ENCODE measurements at places on chromosomes 4 and X.

- DNase-seq = no peak
Observed at GRCh38 chrX:39528161-39528916, 569.4 kb downstream of the BCOR start.

GRCh38 chrX:154654372-154654771 lies 993 bp upstream of the CTAG2 start:
- DNase-seq = no peak

DNA sequence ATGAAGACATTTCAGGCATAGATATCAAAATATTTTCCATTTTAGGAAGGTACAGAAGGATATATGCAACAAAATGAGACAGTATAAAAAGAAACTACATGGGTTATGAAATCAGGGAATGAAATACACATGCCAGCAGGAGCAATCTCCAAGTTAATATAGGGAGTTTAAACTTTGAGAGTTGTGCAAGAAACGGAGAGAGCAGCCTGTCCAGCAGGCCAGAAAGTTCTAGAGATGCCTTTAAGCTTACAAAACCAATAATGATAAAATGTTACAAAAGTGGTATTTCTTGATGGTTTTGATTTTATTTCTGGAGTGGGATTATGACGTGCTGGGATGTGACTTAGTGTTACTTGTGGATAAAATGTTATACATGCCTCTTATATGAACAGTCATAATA lies 2047.9 kb downstream of the ARAP2 start:
- no peak for DNase-seq

GRCh38 chr4:87193958-87194675 lies 26.3 kb downstream of the KLHL8 start:
- no peak for DNase-seq

DNA sequence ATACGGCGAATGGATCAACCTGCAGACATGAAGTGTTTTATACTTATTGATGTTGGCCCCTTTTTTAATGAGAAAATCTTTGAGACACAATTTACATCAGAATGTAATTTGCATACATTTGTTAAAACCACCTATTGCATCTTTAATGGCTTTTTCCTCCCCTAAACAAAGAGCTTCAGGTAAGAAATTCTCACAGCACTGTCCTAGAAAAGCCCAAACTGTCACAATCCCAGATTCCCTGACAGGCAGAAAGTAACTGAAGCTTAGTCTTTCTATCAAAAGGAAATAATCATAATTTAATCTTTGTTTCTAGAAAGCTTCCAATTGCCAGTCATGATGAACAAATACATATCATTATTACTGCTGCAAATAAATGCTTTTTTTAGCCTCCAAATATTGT lies 407.9 kb downstream of the TMA16 start:
- no peak for DNase-seq

GRCh38 chr4:182394181-182394580 lies 151.0 kb downstream of the TENM3 start:
- no peak for DNase-seq

DNA sequence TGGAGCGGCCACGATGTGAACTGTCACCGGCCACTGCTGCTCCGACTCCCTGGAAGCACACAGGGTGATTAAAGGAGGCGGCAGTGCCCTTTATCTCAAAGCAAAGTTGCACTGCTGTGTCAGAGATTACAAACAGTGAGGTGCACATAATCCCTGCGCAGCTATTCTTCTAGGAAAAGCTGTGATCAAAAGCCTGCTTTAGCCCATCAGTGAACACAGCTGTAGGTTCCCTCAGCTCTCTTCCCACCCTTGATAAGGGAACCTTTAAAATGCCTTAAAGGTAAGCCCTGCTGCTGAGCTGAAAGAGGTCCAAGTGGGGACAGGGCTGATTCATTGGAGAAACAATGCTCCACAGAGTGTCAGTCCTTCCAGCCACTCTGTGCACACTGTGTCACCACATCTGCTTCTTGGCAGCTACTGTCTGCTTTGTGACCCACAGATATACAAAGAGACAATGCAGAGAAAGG lies 127.6 kb downstream of the EIF4E start:
- DNase-seq = no peak

DNA sequence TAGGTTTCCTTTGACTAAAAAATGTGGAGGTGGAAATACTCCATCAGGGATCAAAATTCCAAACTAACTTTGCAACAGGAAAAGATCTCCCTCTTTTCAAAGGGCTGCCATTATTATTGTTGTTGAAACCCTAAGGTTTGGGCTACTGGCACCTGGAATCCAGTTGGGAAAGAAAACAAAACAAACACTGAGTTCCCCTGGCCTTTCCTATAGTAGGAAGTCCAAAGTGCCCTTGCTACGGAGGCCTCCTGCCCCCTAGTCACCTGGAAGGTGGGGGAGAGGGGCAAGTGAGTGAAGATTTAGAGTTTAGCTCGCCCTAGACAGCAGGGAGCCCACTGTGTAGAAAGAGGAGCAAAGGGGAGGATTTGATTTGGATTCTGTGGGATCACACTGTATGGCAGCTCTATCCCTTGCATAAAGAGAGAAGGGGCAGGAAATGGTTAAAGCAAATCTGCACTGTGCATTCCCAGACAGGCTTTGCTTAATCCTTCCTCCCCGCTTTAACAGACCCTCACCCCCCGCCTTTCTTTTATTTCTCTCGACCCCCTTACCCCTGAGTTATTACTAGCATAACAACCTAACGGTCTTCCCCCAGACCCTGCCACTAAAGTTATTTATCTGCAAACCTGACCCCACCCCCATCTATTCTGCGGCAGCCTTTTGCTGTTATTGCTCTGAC lies 627 bp upstream of the FAT4 start:
- no peak for DNase-seq

GRCh38 chrX:17744896-17745523 lies 7.7 kb downstream of the SCML1 start:
- no peak for DNase-seq

DNA sequence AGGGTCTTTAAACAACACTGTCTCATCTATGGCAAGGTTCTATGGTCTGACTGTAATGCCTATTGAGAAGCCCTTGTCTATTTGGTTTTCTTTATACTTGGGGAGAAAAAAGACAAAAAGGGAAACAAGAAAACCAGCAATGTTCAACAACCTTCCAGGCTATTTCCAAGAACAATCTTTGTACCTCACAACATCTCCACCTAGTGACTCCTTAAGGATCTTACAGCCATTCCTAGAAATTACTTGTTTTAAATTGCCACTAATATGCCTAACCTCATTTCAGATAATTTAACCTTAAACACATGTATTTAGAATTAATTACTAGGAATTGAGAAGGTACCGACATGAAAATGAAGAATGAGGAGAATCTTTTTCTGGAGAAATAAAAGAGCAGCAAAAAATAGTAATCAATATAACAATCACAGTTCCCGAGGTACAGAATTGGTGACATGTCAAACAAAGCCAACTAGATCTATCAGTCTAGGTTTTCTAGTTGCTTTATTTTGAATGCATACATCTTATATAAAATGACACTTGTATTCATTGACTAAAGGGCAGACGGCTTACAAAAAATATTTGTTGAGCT lies 1.6 kb upstream of the RBM46 start:
- DNase-seq = peak; percentile 10

- no peak for DNase-seq
Observed at GRCh38 chr4:26015133-26015651, 101.2 kb downstream of the SMIM20 start.
